ENCODE measurements at places on chromosomes 16 and 17.

- DNase-seq, result no peak
These were observed 587.7 kb upstream of the HSBP1 start for GRCh38 chr16:83220066-83220465.

GRCh38 chr17:32882734-32883133, 5.8 kb upstream of the MYO1D start:
- no peak for DNase-seq

GRCh38 chr17:30780343-30780742, 44.1 kb downstream of the CRLF3 start:
- DNase-seq, result no peak

GRCh38 chr17:57519800-57520199, 225.3 kb downstream of the CCDC182 start:
- no peak for DNase-seq

- no peak for DNase-seq
These were observed 8.2 kb downstream of the PLCD3 start for GRCh38 chr17:45123930-45124796.

- DNase-seq, result peak; percentile 29
These were observed 61.0 kb downstream of the TNRC6C start for GRCh38 chr17:78019367-78019975.

DNA sequence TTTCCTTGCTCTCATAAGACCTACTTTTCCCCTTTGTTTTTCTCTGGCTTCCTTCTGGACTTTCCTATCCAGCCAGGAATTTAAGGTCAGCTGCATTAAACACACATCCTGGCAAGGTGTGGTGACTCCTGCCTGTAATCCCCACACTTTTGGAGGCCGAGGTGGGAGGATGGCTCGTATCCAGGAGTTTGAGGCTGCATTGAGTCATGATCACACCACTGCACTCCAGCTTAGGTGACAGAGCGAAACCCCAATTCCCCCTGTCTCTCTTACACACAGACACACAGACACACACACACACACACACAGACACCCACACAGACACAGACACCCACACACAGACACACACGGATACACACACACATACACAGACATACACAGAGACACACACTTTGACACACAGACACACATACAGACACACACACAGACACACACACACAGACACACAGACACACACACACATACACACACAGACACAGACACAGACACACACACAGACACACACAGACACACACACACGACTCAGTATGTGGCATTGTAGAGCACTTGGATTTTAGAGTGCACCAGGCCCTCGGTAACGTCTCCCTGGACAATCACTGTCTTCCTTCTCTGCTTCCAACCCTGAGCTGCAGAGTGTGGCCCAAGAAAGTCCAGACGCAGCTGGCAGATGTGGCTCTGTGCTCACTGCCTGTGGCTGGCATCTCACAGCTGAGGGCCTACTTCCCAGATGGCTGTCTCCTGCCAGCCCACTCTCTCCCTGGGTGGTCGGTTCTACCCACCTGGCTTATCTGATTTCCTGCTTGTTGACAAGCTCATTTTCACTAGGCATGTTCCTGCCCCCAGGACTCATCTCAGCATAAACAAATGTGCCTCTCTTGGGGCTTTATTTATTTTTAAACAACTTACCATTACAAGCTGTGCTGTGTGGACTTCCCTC, 39.0 kb downstream of the NLRP1 start:
- DNase-seq, result no peak

DNA sequence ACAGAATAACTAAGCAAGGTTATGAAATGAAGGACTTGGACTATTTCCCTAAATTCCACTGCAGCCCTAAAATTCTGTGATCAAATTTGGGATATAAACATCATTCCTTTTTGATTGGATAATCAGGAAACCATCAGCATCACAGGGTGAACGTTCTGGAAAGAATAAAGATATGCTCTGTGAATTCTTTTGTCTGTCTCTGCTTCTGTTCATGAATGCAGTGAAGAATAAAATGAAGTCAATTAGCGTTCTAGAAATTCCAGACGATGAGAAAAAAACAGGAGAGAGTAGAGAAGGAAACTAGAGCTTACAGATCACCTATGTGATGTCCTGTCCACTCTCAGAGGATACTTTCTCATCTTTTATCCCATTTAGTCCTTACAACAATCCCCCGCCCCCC, 295.1 kb upstream of the SOX9 start:
- DNase-seq, result no peak

GRCh38 chr16:48182979-48183537, 27.3 kb upstream of the ABCC12 start:
- no peak for DNase-seq

- no peak for DNase-seq
These were observed 5.0 kb downstream of the CTF1 start for GRCh38 chr16:30901201-30902028.

GRCh38 chr16:87603684-87604633, 1.7 kb downstream of the JPH3 start:
- DNase-seq, result no peak

- DNase-seq, result no peak
These were observed 515.0 kb upstream of the SALL1 start for GRCh38 chr16:51666074-51666473.

- DNase-seq, result no peak
These were observed 26.3 kb downstream of the AMFR start for GRCh38 chr16:56399047-56399446.
